Left lobe of liver (tissue), 2 donors: ENCODE measurements at places on chromosomes 5 and 9.

GRCh38 chr5:32630867-32631491 lies 45.6 kb downstream of the SUB1 start:
- DNase-seq, result peak; percentile 81

GRCh38 chr9:91347377-91347776 lies 14.3 kb downstream of the AUH start:
- no peak for DNase-seq

GRCh38 chr5:58149746-58150145 lies 310.1 kb downstream of the PLK2 start:
- no peak for DNase-seq

- DNase-seq, result no peak
These were observed 818.2 kb downstream of the TLR4 start for GRCh38 chr9:118522093-118523028.

- DNase-seq, result no peak
These were observed 701 bp upstream of the ZNF462 start for GRCh38 chr9:106862110-106862820.

DNA sequence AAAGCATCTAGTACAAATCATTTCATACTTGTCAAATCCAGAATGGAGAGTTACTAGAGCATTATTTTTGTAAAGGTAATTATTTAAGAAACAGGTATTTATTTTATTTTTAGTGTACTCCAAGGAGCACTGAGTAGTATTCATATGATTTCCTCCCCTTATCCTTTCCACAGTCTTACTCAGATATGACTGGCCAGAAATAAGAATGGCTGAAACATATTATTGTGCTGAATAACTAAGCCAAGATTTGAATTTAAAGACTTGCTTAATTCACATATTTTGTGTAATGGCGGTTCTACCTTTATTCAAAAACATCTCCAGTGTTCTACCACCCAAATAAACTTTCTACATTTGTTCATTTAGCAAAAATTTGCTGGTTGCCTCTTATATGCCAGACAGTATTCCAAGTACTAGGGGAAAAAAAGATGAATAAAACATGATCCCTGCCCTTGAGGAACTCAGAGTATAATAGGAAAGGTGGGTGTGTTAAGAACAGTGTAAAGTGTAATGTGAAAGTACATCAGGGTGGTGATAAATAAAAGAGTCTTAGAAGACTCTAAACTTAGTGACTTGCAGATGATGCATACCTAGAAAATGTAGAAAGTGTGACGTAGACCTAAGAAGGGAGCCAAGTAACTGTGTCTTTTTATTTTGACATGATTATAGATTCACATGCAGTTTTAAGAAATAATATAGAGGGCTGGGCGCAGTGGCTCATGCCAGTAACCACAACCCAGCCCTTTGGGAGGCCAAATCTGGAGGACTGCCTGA lies 110.4 kb upstream of the GRHPR start:
- no peak for DNase-seq

DNA sequence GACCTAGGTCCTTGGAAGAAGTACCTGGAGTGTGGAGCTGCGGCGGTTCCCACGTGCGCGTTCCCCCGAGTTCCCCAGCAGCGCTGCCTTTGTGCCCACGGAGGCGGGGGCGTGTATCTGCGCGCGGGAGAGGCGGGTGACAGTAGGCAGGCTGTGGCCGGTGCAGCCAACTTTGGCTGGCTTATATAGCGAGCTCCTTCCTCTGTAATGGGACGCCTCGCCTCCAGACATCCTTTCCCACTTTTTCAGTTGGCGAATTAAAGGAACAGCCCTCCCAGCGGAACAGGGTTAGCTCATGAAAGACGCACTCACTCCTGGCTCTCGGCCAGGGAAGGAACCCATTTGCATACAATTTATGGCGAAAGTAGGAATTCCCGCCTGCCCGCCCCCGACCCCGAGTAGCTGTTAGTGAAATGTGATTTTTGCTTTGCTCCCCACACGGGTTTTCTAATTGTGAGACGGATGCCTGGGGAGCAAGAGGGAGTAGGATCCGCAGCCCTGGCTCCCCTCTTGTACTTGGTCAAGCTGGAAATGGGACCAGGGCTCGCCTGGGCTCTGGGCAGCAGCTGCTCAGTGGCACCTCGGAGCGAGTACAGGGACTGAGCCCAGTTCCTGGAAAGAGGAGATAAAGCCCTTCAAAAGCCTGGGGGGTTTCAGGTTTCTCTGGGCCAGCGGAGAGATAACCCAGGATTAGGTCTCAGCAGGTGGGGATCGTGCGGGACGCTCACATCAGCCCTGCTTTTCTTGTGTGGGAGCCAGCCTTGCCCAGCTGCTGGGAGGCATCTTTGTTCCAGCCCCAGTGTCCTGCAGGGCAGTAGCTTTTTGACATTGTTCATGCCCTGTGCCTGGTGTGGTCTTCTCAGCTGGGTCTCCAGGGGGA lies at the start of gene TNC:
TSS of gene TNC (minus strand) at position 159 of the 880 bp plus-strand sequence. CDS start 27,139 bp downstream, outside the sequence.
- DNase-seq, result no peak

GRCh38 chr9:106622164-106622487 lies 240.8 kb upstream of the ZNF462 start:
- no peak for DNase-seq

DNA sequence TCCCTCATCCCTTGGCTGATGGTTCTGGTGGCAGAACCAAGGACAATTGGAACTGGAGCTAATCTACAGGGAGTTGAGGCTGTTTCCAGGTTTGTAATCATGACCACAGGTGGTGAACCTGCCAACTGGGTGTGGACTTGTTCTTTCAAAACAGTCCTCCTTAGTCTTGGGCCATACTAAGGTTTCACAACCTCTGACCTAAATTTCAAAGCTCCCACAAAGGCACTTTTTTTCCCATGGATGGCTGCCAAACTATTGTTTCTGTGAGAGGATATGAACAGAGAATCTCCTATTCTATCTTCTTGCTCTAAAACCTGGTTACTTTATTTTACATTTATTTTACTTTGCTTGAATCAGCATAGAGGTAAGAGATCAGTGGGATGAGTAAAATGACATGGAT lies 106.5 kb upstream of the IZUMO3 start:
- DNase-seq, result no peak

DNA sequence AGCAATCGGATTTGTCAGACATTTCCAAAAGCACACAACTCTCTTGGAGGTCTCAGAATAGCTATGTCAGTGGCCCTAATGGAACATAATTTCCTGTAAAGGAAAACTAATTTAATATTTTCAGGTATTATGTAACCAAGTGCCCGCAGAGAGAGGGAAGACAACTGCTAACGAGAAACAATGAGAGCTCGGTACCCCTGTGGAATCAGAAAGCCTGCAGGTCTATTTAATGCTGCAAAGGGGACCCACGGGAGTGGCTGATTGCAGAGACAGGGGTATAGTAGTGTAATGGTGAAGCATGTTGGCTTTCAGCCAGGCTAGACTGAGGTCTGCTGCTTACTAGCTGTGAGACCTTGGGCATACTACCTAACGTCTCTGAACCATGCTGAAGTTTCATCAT lies 508.1 kb upstream of the BRINP1 start:
- DNase-seq, result no peak

DNA sequence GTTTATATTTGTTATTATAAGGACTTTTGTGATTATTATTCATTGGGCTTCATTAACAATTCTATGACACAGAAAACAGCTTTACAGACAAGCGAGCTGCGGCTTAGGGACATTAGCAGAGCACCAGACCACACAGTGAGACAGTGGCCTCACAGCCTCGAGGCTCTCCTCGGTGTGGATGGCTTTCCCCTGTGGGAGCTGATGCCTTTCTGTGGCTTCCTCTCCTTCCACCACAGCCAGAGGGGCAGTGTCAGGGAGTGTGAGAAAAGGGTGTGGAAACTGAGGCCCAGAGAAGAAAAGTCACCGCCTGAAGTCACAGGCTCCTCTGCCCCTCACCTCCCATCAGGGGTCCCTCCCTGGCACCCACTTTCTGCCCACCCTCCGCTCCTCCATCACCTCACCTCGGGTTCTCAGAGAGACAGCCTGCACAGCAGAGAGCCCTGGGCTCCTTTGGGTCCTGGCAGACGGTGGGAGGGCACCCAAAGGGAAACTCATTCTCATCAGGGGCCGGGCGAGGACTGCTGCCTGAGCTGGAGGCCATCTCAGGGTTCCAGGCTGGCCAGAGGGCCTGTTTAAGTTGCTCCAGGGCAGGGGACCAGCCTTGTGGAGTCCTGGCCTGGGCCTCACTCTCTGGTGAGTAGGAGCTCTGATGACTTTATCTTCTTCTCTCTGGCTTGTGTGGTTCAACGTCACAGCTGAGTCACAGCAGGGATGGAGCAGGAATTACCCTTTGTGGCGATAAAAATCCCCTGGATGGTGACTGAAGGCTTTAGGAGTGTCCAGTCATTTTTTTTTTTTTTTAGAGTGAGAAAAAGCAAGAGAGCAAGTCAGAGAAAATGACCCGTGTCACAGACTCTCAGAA lies 830 bp downstream of the TRAF1 start:
- no peak for DNase-seq

- DNase-seq, result no peak
These were observed 21.2 kb downstream of the ERMP1 start for GRCh38 chr9:5811751-5812150.

DNA sequence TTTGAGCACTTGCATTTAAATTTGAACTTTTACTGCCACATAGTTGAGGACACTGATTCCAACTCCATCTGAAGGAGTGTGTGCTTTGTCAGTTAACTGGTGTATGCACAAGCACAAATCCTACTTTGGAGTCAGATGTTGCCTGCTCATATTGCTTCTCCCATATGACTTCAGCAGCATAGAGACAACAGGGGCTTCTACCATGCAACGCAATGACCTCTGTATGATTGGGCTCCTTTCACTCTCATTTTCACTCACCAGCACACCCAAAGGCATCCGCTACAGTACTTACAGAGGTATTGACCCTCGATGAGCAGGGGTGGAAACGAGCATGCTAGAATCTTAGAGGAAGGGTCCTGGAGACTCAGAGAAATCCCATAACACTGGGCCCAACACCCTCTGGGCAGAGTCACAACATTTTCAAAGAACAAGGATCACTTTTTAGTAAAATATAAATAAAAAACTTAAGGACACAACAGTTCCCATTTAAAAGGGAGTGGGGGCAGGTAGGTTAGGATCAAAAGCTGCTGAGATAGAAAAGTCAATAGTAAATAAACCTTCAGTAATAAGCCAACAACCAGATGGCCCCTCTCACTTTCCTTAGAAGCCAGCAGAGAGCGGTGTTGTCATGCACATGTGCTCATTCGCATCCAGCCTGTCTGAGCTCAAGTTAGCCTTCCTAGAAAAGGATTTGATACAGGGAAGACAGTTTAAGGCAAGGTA lies 203.8 kb downstream of the SNCAIP start:
- peak; percentile 54 for DNase-seq

GRCh38 chr9:18036422-18037187 lies 437.3 kb upstream of the ADAMTSL1 start:
- DNase-seq, result no peak
